Fibroblast of skin of right quadriceps (primary cell): ENCODE measurements at places on chromosomes 5 and 9.

- peak; percentile 95 for DNase-seq
Observed at GRCh38 chr5:77167695-77168121, 42.8 kb upstream of the PDE8B start.

GRCh38 chr9:12464910-12465512 lies 228.2 kb upstream of the TYRP1 start:
- DNase-seq, result peak; percentile 23

GRCh38 chr9:15612962-15613361 lies 60.1 kb downstream of the CCDC171 start:
- no peak for DNase-seq

GRCh38 chr9:111436571-111436970 lies 47.6 kb downstream of the ECPAS start:
- DNase-seq, result no peak

DNA sequence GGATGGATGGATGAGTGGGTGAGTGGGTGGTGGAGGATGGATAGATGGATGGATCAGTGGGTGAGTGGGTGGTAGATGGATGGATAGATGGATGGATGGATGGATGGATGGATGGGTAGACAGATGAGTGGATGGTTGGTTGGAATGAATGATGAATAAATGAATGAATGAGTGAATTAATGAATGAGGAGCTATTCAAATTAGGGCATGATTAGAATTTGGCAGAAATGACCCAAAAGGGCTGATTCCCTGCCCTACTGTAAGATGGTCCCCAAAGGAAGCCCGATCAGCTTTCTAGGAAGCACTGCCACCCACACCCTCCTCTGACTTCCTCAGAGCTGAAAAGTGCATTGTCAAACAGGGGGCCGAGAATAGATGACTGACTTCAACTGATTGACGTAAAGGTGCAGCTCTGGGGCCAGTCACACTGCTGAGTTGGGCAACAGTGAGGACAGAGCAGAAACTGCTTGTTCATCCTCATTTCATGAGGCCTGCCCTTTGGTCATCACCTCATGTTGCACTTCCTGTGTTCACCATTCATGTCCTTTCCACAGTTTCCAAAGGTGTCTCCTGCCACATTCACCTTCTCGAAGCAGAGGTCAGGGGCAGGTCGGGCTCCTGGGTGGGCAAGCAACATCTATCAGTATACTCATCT lies 34.3 kb downstream of the NIPAL4 start:
- DNase-seq, result no peak

GRCh38 chr5:59831326-59832010 lies 62.1 kb downstream of the PDE4D start:
- DNase-seq, result no peak

DNA sequence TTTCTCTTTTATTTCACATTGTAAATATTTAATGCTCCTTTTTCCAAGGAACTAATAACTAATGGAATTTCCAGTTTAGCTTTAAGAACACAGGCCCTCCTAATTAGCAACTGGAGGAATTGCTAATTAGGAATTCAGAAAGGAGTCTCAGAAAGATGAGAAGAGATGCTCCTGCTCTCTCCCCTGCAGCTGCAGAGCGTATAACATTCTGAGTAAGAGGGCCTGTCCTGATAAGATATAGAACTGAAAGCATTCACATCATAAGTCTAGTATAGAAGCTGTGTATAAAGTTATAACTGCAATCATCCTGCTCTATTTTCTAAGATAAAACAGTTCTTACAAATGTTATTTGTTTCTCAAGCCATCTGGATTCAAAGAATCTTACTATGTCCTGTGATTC lies 83.2 kb downstream of the DTWD2 start:
- DNase-seq, result no peak

- DNase-seq, result no peak
Observed at GRCh38 chr9:120481248-120481647, 98.7 kb downstream of the CDK5RAP2 start.

- no peak for DNase-seq
Observed at GRCh38 chr5:101271416-101271815, 368.3 kb upstream of the ST8SIA4 start.

GRCh38 chr9:112725961-112726360 lies 8.0 kb upstream of the INIP start:
- no peak for DNase-seq

- DNase-seq, result no peak
Observed at GRCh38 chr9:7011395-7012067, 253.8 kb downstream of the KDM4C start.

GRCh38 chr9:129731477-129732085 lies 21.3 kb downstream of the PTGES start:
- no peak for DNase-seq

- peak; percentile 16 for DNase-seq
Observed at GRCh38 chr5:179212870-179213269, 132.4 kb downstream of the ADAMTS2 start.

- no peak for DNase-seq
Observed at GRCh38 chr9:34663303-34663605, 797 bp upstream of the CCL27 start.

DNA sequence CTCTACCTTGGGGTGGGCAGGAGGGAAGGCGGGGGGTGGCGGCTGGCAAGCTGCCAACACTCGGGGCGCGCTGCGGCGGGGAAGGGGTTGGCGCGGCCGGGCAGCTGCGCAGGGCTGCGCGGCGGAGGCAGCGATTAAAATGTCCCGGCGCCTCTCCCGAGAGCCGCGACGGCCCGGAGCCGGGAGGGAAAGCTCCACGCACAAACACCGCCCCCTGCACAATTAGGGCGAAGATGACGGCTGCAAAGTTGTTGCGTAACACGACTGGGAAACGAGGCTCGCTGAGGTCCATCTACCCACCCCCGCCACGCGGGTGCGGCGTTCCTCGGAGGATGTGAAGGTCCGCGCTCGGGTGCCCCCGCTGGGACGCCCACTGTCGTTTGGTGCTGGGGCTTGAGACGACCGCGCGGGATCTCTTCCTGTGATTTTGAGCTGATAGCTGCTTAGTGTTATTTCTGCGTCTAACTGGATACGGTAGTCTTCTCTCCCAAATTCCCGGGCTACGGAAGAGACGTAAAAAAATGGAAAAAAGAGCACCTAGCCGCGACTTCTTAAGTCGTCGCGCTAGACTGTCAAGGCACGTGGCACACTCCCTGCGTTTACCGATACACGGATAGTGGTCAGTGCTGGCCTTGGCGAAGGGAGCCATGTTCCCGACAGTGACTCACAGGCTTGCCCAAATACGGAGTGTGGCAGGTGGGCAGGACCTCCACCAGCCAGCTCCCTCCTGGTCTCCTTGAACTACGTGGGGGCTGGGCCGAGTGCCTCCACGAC lies 958 bp upstream of the NFIL3 start:
- peak; percentile 82 for DNase-seq

- no peak for DNase-seq
Observed at GRCh38 chr5:91183743-91184142, 199.4 kb downstream of the ARRDC3 start.
